ENCODE measurements at places on chromosomes 2 and 18.

DNA sequence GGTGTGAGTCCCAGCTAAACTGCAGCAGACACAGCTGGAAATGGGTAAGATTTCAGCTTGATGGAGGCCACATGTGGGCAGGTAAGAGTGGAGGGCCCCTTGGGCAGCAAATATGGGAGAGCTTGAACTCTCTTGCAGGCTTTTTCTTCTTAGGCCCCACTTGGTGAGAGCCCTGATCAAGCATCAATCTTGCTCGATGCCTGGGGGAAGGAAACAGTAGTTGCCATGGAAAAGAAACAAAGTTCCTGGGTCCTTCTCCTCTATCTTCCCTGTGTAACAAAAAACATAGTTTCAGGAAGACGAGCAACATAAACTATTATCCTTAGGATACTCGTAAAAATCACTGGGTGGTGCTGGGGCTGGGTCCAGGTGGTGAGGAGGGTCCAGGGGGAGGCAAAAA lies 42.9 kb downstream of the KIAA1328 start:
- no peak for DNase-seq

DNA sequence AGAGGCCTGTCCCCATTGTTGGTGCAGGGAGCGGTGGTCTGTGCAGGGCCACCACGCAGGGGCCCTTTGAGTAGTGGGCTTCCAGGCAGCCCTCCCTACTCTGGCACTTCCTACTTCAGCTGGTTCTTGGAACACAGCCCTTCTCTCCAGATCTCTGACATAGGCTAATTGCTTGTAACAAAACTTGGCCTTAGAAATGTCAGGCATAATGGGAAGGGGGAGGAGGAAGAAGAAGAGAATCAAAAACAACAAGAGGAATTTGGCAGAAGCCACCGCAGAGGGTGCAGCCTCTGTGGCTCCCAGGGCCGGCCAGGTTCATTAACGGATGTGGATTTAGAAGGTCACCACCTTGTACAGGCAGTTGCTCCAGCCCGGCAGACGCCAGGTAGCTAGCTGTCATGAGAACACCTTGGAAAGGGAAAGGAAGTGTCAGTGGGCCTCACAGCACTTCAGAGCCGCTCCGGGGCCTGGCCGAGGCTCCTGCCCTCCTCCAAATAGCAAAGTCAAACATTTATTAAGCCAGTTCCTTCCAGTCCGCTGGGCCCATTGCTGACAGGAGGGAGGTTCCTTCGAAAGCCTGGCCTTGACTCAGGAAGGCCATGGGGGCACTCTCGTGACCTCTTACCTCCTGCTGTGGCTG lies 7.4 kb downstream of the BOD1L2 start:
- no peak for DNase-seq

DNA sequence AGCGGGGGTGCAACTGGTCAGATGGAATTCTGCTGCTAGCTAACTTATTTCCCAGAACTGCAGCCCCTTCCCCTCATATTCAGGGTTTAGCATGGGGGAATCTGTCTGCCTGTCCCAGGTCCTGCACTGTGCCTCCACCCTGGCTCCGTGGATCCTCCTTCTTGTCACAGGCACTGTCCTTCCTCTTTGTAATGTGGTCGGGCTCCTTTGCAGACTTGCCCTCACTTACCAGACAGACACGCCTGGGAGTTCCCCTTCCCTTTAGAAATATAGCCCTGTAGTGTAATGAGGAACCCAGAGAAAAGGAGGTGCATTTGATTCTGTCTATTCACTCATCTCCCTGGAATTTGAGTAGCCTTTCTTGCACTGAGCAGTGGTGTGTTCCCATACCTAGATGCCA lies 108.7 kb downstream of the TRIM43 start:
- no peak for DNase-seq

DNA sequence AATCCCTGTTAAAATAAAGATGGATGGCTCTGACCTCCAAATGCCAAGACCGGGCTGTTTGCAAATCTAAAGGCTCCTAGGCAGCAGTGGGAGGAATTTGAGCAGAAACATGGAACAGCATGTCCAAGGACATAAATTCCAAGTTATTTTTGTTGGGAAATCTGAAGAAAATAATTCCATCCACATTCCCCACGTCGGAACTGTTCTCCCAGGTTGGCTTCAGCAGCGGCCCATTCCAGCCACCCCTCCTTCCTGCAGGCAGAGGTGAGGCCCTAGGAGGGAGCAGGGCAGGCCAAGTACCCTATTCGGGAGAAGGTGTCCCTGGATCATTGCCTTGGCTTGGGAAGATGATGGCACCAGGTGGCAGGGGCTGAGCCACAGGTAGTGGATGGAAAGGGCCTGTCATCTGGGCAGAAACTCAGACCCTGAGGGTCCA lies 117.1 kb downstream of the CAPN13 start:
- no peak for DNase-seq

- DNase-seq: no peak
Observed at GRCh38 chr2:121480826-121481225, 49.9 kb upstream of the RNU4ATAC start.

GRCh38 chr2:12824351-12824777 lies 107.6 kb downstream of the TRIB2 start:
- no peak for DNase-seq

DNA sequence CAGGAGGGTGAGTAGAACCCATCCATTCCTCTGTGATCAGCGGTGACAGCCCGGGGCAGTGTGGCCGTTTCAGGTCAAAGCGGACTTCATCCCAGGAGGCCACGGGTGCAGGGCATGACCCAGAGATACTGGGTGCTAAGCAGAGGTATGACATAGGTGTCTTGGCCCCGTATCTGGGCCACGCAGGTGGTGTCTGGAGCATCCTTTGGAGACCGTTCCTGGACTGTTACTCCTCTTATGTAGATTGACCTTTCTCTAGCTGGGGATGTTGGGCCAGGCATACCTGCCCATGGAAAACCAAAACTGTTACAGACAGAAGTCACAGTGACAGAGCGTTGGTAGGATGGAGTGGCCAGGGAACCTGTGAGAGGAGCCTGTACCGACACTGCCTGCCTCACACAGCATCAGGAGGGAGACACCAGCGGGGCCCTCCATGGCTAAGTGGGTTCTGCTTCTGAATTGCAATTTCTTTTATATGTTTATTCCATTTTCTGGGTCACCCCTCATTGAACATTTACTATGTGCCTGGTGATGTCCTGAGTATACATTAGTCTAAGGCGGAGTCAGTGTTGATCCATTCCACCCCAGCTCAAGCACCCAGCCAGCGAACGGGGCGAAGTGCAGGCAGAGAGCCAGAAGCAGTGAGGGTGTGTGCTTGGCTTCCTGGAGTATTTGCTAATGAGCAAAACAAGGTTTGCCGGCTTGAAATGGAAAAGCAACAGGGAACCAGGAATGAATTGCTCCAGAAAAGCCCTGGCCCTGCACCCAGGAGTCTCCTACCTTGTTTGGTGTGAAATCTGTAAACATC lies 141.7 kb downstream of the SH3RF3 start:
- no peak for DNase-seq

DNA sequence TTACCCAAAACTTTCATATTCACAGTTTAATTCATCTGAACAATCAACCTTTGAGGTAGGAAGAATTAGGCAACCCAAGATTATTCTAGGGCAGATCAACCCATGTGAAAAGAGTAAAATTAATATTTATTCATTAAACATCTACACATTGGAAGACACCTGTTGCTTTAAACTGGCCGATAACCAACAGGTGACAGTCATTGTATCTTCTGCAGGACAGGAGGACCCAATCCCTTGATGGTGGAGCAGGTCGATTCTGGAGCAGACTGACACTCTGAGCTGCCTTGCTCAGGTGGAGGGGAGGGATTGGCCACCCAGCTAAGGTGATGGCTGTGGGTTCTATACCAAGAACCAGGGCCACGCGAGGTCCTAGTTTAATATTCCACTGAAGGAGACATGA lies 230.3 kb downstream of the OSR1 start:
- no peak for DNase-seq

DNA sequence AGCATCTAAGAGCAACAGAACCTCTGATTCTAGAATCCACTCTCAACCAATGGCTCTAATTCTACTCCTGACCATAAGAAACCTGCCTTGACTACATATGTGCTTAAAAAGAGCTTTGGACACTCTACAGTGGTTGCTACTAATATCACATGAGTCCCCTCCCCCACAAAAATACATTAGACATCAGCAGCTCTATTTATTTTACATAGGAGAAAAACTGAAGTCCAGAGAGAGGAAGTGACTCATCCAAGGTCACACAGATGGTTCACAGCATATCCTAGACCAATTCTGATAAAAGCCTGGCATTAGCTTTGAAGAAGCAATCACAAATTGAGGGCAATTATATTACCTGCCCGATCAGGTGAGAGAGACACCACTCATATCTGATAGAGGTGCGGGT lies 49.8 kb downstream of the ALK start:
- no peak for DNase-seq

- DNase-seq: no peak
Observed at GRCh38 chr2:100520224-100520623, 42.6 kb upstream of the PDCL3 start.

DNA sequence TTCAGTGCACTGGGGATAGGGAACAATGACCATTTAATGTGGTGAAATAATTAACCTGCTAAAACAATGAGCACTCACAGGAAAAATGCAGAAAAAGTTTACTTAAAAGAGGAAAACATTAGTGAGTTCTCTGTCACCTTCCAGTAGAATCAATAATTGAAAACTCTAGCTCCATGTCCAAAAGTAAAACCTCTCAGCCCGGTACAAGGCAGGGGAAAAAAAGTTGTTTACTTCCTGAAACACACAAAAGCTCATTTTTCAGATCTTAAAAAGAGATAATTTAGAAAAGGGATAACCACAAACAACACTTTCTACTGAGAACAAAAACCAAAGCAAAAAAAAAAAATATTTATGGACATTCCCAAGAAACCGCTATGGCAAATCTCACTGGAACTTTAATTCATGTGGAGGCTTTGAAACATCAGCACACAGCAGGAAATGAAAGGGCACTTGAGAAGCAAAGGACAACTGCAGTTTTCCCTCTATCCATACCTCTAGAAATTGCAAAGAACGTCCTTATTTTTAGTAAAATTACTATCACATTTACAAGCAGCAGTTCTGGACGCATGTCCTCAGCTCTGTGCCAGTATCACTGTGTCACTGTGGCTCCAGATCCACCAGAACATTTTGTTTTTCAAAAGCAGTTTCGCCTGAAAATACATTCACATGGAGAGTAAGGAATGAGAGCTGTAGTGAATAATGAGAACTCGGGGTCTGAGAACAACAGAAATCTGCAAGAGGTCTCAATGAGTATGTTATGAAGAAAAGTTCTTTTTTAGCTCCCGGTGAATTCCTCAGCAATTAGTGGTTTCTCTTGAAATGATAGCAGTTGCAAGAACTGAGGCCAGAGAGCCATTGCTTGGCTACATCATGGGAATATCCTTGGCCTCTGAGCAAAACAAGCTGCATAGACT lies 44.7 kb upstream of the DNAH7 start:
- no peak for DNase-seq

DNA sequence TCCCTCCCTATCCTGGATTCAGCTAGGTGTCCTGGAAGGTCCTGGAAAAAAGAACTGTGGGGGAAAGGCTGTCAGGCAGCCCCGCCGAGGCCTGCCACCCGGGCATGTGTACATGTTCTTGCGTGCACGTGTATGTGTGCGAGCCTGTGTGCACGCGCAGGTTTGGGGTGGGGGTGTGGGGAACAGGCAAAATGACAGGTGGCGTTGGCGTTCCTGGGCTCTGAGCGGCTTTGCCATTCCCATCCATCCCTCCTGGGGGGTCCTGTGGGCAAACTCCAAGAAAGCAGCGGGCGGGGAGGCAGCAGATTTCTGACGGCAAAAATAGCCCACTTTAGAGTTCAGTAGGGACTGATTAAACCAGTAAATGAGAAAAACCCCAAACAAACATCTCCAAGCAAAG lies 35.6 kb downstream of the EMX1 start:
- no peak for DNase-seq

DNA sequence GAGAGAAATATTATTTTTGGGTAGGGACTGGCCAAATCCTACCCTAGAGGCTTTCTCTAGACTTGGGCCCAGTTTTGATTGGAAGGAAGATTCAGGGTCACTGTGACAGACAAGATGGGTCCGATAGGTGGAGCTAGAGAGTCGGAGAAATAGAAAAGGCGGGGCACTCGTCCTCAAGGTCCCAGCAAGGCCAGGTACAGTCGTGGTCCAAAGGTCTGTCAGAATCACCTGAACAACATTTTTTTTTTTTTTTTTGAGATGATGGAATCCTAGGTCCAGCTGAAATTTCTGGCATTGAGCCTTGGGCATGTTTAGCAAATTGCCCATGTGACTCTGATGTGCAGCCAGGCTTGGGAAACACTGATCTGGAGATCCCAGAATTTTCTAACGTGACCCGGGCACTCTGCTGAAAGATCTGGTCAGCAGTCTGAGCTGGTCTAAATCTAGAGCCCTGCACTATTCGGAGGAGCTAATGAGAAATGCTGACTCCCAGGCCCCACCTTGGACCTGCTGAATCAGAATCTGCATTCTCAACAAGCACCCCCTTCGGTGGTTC lies 23.0 kb upstream of the NTSR2 start:
- no peak for DNase-seq

DNA sequence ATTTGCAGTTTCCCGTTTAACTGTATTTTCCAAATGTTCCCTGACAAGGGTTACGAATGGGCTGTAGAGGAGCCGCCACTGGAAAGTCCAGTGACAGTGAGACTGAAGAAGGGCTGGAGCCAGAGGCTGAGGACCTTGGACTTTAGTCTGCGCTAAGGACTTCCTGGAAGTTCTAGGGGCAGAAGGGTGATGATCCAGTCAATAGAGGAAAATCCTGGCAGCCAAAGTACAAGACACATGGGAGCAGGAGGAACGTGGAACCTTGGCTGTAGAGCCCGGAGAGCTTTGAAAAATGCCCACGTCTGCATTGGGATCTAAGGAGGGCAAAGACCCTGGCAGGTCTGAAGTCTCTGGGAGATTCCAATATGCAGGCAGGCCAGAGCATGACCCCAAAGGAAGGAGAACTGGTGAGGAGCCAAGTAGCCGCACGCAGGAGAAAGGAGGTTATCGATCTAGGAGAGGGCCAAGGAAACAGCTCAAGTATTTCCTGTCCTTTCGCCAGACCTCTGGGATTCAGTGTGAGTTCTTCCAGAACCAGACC lies 28.5 kb downstream of the MBP start:
- DNase-seq: no peak

GRCh38 chr2:2640371-2640770 lies 309.3 kb upstream of the MYT1L start:
- no peak for DNase-seq

DNA sequence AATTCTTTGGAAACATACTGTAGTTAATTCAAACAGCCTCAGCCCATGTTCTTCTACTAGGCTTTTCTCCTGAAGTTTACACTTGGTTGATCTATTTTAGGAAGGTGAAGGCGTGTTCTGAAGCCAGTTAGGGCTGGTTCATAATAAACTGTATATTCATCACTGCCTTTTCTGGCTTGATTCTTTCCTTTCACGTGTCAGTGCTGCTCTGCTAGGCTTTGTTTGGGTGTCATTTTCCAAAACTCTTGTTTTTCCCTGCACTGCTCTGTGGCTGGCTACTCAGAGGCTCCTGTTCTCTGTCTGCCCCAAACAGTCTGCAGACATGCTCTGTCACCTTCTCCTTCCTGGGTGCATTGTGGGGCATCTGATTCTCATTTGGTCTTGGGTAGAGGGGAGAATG lies 136.1 kb downstream of the PARD3B start:
- DNase-seq: no peak

GRCh38 chr2:24945907-24946306 lies 25.8 kb downstream of the DNAJC27 start:
- DNase-seq: no peak

- DNase-seq: no peak
Observed at GRCh38 chr2:74593826-74594772, 39.6 kb downstream of the DOK1 start.

Measured in GM12878 (cell line).